Natural killer cell treated with Interleukin-12 subunit alpha and Interleukin-12 subunit beta and Interleukin-15 and Interleukin-18, amount 100 ng/mL, for 72 hours (primary cell): ENCODE measurements at places on chromosomes 2 and 18. TPM values are rescaled to one million over a fixed set of nuclear protein-coding genes. Genes with fewer than 3 reads are reported as not detected.

- no peak for DNase-seq
Measured at GRCh38 chr2:134567666-134568065, 151.1 kb downstream of the TMEM163 start.

CGREF1 gene
- 0.36 TPM for total RNA-seq

GRCh38 chr18:48787203-48788151 lies 163.3 kb downstream of the SMAD7 start:
- peak; percentile 56 for DNase-seq

DNA sequence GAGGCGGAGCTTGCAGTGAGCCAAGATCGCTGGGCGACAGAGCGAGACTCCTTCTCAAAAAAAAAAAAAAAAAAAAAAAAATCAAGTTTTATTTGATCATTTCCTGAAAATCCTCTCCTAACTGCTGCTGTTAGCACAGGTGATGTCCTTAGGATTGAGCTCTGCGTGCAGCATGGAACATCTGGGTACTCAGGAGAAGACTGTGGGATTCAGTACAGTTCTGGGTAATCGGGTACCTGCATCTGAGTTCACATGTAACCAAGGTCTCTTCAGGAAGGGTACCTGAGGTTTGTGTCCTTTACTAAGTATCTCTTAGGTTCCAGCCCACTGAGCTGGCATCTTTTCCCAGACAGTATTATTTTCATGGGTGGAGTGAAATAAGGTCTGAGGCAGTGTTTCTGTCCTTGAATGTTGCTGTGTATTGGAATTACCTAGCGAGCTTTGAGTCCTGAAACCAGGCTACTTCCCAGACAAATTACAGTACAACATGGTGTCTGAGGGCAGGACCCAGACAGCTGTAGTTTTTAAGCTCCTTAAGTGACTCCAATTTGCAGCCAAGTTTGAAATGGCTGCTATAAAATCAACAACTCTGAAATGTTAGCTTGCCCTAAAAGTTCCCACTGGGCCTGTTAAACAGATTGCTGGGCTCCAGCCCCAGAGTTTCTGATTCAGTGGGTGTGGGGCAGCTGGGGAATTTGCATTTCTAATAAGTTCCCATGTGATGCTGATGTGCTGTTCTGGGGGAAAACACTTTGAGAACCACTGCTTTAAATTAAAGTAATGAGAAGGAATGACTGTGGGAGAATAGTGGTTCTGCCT lies 120.5 kb downstream of the PMAIP1 start:
- DNase-seq = no peak

CNDP1 gene
- total RNA-seq = 0.57 TPM
